ENCODE measurements at places on chromosomes 11 and 22.

DNA sequence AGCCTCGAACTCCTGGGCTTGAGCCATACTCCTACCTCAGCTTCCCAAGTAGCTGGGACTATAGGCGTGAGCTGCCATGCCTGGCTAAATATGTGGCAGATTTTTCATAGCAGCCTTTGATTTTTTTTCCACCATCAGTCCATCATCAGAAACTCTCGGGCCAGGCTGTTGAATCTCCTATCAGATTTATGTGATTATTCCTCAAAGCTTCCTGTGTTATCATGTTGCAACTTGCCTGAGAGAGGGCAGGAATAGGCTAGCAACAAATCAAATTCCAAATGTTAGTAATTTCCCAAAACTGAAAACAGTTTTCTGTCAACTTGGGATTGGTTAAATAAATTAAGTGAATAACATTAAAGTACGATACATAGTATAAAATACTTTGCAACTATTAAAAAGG, 3.4 kb downstream of the LRRC51 start:
- DNase-seq: peak; percentile 39
- peaks cover 13% of the 10 kb centered on the region for H3K4me1 ChIP-seq

DNA sequence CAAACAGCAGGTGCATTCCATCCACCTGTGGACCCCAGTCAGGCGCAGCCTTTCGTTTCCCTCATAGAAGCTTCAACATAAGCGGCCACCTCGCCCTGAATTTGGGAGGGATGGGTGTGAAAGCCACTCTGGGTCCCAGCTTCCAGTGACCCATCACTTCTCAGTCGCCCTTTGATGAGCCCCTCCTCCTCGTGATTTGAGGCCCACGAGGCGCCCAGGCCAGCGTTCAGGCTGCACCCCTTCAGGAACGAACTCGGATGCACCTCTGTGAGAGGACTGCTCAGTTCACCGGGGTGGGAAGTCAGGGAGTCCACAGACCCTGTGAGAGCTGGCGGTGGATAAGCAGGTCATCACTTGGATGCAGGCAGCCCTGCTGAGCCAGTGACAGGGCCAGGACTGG, 1118.2 kb downstream of the BRD1 start:
- H3K27ac ChIP-seq: no peak overlapping the region
- H3K4me3 ChIP-seq: no peak overlapping the region
- DNase-seq: no peak
- H3K27me3 ChIP-seq: no peaks in the 10 kb centered on the region
- H3K4me1 ChIP-seq: no peaks in the 10 kb centered on the region

DNA sequence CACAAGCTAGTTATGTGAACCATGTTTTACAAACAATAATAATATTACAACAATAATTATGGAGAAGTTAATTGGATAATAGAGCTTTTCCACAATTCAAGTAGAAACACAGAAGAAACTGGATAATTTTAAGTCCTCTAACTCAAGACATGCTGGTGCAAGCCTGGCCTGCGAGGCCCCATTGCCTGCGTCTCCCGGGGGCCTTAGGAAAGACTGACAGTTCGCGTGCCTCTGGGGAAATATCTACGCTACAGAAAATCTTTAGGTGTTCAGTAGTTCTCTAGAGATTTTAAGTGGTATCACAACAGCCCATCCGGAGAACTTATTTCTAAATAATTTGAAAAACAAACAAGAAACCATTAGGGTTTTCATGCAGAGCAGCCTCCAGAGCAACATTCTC, 23.2 kb downstream of the GAL start:
- no peak overlapping the region for H3K27ac ChIP-seq
- no peaks in the 10 kb centered on the region for H3K27me3 ChIP-seq
- no peak overlapping the region for H3K4me3 ChIP-seq
- H3K36me3 ChIP-seq: no peaks in the 10 kb centered on the region
- no peaks in the 10 kb centered on the region for H3K4me1 ChIP-seq

DNA sequence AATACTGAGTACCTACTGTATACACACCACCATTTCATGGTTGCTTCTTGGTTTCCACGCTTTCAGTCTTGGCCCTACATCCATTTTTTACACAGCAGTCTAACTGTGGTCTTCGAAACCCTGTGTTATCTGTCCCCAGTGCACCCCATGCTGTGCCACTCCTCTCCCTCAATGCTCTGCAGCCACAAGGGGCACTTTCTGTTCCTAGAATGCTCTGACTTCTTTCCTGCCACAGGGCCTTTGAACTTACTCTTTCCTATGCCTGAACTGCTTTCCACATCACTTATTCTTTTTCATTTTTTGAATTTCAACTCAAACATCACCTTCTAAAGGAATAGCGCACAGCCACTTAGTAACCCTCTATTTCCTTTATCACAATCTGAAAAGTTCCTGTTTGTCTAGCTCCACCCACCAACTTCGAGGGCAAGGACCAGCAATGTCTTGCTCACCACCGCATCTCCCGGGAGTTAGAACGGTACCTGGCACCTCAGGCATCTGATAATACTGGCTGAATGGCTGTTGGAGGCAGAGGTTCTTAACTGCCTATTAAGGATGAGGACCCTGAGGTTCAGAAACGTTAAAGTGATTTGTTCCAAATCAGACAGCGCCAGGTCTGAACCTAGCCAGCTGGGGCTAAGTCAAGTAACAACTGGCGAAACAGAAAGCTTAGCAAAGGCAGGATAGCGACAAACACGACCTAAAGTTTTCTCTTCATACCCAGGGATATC, 568 bp downstream of the ALG8 start:
- H3K4me3 ChIP-seq: peak overlapping the region; percentile 77
- H3K27ac ChIP-seq: peak overlapping the region; percentile 54
- no peak for DNase-seq

DNA sequence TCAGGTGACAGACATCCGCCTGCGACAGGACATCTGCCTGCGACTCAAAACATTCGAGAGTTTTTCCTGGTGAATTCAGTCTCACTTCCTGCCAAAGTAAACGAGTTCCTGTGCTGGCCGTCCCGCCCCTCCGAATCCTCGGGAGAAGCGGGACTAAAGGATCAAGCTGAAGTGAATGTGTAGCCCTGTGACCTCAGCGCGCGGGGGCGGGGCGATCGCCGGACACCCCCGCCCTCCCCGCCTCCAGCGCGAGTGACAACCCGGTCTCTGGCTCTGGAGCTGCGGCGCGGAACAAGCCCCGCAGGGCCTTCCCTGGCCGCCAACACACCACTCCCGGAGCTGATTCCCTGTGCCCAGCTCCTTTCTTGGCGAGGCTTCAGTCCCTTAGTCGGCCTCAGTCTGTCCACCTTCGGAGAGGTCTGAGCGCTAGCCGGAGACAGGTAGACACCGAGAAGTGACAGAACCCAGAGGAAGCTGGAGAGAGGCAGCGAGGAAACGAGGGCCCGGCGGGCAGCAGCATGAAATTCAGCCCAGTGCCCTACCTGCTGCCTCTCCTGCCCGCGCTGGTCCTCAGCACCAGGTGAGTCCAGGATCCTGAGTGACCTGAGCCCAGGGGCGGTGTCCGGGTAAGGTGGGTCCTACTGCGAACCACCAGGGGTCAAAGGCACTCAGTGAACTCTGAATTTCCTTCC, 766.4 kb upstream of the LUZP2 start:
- DNase-seq: no peak
- H3K4me1 ChIP-seq: no peaks in the 10 kb centered on the region
- no peaks in the 10 kb centered on the region for H3K27me3 ChIP-seq
- no peaks in the 10 kb centered on the region for H3K36me3 ChIP-seq

GRCh38 chr11:115097796-115098408, 406.3 kb downstream of the CADM1 start:
- no peaks in the 10 kb centered on the region for H3K36me3 ChIP-seq
- no peaks in the 10 kb centered on the region for H3K4me1 ChIP-seq
- no peak overlapping the region for H3K4me3 ChIP-seq
- H3K27me3 ChIP-seq: no peaks in the 10 kb centered on the region
- DNase-seq: no peak

DNA sequence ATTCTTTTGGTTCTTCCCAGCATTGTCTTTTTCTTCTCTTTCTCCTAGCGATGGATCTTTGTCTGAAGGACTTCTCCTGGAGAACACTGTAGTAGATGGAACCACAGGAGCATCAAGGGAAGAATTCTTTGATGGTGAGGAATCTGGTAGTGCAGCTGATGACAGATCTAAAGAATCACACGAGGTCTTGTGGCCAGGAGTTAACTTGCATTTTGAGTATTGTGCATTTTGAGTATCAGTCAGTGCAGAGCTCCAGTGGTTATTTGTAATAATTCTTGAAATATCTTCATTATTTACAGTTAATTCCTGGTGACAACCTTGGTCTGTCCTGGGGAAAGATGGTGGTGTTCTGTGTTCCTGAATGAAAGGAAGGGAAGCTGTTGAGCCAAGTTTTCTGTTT, 14.5 kb upstream of the POGLUT3 start:
- no peak for DNase-seq
- no peaks in the 10 kb centered on the region for H3K27me3 ChIP-seq
- H3K27ac ChIP-seq: no peak overlapping the region
- no peaks in the 10 kb centered on the region for H3K4me1 ChIP-seq

- no peaks in the 10 kb centered on the region for H3K36me3 ChIP-seq
- peak; percentile 10 for DNase-seq
- no peaks in the 10 kb centered on the region for H3K27me3 ChIP-seq
- H3K27ac ChIP-seq: no peak overlapping the region
- no peak overlapping the region for H3K4me3 ChIP-seq
Measured at GRCh38 chr11:120883404-120884080, 140.4 kb upstream of the TBCEL start.

DNA sequence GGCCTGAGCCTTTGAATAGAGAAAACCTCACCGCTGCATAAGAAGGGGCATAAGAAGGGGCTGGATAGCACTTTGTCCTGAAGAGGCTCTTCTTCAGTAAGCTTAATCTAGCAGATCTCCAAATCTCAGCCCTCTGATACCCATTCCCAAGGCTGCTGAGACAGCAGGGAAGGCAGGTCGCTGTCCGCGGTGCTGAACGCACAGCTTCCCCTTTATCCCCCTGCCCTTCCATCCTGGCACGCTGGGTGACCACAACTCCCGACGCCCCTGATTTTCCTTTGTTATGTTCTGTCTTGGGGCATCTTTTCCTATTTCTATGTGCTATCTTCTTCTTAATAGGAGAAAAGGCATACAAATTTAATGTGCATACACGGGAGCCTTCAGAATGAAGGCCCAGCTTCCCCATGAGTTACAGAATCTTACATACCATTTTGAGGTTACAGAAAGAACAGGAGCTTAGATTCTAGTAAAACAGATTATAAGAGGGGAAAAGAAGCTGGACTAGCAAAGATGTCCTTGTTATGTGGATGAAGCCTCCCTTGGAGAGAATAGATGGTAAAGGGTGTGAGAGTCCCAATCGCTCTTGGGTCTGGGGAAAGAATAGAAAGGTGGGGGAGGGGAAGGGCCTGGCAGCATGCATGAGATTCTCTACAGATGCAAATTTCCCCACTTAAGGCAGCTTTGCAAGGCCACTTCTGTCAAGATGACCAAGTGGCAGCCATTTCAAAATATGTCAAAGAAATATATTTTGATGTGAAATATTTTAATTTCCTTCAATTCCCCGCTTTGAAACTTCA, 5.7 kb upstream of the SULT4A1 start:
- no peaks in the 10 kb centered on the region for H3K36me3 ChIP-seq
- DNase-seq: no peak
- H3K4me1 ChIP-seq: no peaks in the 10 kb centered on the region
- H3K27ac ChIP-seq: no peak overlapping the region
- H3K27me3 ChIP-seq: peaks cover 6% of the 10 kb centered on the region
- H3K4me3 ChIP-seq: no peak overlapping the region

DNA sequence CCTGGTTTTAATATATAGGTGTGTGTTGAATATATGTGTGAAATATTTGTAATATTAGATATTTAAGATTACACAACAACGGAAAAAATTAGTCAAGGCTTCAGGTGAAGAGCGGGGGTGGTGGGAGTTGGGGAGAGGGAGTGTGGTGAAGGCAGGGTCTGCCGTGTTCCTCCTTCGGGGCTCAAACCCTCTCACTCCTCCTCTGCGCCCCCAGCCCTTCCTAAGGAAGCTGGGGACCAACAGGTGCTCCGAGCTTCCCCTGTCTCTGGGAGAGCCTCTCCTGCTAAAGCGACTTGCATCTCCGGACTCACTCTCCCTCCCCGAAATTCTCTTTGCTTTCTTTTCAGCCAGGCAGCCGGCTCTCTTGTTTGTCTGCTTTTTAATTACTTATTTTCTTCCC, 960 bp upstream of the CADM1 start:
- no peak for DNase-seq
- H3K27me3 ChIP-seq: no peaks in the 10 kb centered on the region
- no peaks in the 10 kb centered on the region for H3K36me3 ChIP-seq

GRCh38 chr11:69454018-69454417, 27.4 kb upstream of the LINC01488 start:
- no peak overlapping the region for H3K4me3 ChIP-seq
- no peaks in the 10 kb centered on the region for H3K27me3 ChIP-seq
- H3K36me3 ChIP-seq: no peaks in the 10 kb centered on the region

DNA sequence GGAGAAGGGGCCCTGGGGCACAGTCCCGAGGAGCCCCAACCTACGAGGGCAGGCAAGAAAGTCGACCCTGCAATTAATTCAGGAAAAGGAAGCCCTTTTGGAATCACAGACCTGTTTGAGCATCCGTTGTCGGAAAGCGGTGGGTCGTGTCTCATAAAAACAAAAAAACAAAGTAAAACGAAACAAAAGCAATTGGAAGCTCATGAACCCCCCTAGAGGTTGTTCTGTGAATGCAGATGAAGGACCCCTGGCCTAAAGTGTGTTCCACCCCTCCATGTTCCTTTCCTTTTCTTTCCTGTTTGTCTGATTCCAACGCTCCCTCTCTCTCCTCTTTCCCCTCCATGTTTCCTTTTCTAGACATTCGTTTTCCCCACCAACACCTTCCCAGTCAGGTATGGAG, 203.7 kb downstream of the GRIK4 start:
- H3K4me3 ChIP-seq: no peak overlapping the region
- no peak overlapping the region for H3K27ac ChIP-seq
- H3K36me3 ChIP-seq: no peaks in the 10 kb centered on the region
- DNase-seq: no peak
- no peaks in the 10 kb centered on the region for H3K4me1 ChIP-seq

GRCh38 chr22:49353235-49353634, 474.4 kb downstream of the BRD1 start:
- DNase-seq: no peak
- no peaks in the 10 kb centered on the region for H3K4me1 ChIP-seq
- H3K36me3 ChIP-seq: no peaks in the 10 kb centered on the region
- H3K27me3 ChIP-seq: no peaks in the 10 kb centered on the region
- H3K4me3 ChIP-seq: no peak overlapping the region
